ENCODE measurements at places on chromosomes 7 and 10.

GRCh38 chr10:91925022-91925320, 1.4 kb downstream of the BTAF1 start:
- no peak for DNase-seq

DNA sequence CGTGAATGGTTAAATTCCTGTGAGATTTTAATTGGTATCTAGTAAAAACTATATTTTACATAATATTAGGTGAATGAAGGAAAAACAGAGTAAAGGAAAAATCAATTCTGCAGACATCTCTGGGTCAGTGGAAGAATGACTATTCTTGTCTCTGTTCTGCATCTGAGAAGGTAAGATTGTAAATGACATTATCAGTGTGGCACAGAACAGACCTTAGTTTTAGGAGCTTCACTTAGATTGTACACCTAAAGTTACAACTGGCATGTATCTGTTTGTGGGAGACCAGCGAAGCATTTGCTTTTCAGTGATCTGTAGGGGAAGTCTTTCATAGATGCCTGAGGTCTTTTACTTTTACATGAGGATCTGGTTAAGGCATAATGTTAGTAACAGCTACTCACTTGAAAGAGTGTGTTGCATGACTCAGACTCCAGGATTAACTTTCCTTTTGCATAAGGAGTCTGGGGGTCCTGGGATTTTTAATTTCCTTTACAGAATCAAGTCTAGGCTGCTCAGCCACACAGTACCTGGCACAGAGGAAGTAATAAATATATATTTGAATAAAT, 56.2 kb downstream of the JMJD1C start:
- no peak for DNase-seq

- no peak for DNase-seq
Measured at GRCh38 chr10:72014785-72015480, 50.7 kb downstream of the CHST3 start.

DNA sequence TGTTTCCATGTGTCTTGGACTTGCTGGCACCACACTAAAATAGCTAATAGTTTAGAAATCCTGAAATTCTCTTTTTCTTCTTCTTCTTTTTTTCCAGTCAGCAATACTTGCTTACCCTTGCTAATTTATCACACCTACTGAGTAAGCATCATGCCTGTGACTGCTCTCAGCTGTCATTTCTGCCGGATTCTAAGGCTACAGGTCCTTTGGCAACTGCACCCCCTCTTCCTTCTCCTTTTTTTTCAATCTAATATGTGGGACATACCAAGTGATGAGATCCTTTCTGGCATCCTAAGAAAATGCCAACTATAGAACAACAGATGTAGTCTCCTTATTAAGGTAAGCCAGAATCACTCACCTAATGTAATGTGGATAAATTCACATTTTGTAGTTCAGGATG, 444.7 kb downstream of the MAGI2 start:
- no peak for DNase-seq

- peak; percentile 35 for DNase-seq
Measured at GRCh38 chr7:33640741-33641140, 264.6 kb upstream of the BMPER start.

DNA sequence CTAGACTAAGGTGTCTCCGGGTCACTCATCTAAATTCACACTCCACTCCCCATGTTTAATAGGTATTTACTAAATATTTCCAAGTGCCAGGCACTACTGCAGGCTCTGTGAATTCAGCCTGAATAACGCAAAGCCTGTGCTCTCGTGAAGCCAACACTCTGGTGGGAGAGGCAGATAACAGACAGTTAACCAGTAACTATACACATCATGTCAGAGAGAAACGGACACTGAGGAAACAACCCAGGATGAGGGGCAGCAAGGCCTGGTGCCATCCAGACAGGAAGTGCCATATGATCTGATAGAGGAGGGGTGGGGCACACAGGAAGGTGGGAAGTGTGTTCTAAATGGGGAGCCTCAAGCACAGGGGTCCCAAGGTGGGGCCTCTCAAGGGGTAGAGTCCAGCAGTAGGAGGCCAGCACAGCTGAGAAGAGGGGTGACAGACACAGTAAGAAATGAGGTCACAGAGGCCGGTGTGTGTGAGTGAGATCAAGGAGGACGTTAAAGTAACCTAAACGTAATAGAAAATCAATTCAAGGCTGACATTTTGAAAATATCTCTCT, 85.3 kb downstream of the LARP4B start:
- DNase-seq: no peak

GRCh38 chr7:101088858-101089529, 3.7 kb downstream of the TRIM56 start:
- no peak for DNase-seq

DNA sequence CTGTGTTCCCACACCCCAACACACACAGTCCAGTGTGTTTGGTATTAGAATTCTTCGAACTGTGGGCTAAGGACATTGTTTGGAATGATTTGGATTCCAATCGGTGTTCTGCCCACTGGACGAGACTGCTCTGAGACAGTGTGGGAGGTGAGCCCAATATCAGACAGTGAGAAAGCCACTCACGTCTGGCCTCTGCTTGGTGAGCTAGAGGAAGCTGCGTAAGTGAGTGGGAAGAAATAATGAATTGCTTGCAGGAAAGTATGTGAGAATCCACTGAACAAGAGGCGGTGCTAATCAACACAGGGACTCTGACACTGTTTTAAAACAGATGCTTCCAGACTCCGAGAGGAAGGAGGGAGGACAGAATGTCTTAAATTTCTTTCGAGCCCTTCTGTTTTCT, 675.0 kb upstream of the ANKRD30A start:
- no peak for DNase-seq

DNA sequence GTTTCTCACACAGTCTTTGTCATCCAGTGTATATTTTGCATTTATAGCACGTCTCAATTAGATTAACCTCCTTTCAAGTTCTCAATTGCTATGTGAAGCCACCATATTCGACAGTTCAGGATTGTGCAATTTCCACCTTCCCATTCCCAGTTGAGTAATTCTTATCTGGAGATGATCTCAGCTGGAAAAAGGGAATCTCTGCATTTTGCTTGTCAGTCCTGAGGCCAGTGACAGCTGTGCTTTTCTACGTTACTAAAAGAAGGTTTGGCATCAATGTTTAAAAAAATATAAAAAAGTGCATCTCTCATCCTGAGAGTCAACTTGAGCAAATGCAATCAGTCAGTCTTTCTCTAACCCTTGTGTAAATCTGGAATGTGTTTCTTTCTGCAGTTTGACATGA, 247.7 kb downstream of the PRKG1 start:
- DNase-seq: no peak
